ENCODE measurements at places on chromosomes 4 and X.

DNA sequence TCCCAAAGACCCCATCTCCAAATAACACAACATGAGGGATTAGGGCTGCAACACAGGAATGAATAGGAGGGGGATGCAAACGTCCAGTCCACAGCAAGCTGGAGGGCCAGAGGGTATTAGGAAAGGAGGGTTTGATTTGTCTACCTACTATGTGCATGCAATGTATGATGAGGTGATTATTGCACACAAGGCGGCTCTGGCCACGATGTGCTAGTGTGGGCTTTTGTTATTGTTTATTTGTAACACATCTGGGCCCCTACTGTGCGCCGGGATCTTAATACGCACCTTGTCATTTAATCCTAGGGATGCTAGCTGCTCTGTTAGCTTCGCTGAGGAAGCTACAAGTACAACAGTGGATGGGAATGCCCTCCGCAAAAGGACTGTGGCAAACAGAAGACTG, 19.5 kb downstream of the SH3KBP1 start:
- DNase-seq, result no peak

GRCh38 chr4:85909851-85910250, 434.9 kb downstream of the ARHGAP24 start:
- DNase-seq, result no peak

- no peak for DNase-seq
Observed at GRCh38 chrX:17605676-17606075, 131.6 kb upstream of the SCML1 start.

DNA sequence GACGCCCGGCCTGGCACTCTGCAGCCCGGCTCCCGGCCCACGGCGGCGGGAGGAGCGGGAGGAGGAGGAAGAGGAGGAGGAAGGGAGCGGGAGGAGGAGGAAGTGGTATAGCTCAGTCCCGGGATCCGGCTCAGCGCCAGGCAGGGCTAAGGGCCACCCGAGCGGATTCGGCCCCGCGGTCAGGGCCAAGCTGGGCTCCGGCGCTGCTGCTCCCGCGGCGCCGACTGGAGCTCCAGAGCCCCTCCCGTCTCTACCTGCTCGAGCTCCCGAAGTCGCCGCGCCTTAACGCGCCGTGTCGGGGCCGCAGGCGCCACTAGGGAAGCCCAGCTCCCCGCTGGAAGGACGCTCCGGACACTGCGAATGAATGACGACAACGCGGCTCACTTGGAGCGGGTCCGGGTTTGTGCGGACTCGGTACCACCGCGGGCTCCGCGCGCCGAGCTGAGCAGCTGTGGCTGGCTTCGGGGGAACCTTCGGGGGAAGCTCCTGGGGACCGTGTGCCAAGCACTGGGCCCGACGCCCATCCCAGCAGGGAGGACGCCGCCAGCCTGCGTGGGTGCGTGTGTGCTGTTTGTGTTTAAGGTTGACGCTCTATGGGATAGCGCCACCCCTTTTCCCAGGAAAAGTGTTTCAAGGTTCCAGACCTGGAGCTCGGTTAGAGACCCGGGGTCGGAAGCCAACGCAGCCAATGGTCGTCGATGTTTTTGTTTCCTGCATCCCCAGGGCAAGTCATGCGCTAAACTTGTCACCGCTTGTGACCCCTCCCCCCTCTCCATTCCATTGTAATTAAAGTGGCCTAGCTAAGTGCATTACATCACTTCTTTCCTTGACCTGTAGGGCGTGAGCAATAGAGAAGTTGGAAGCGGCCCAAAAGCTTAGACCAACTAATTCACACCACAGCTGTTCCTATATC, at the start of gene TBC1D9:
Gene TBC1D9 (minus strand): TSS at position 67 of the 913 bp plus-strand sequence. CDS start 340 bp downstream, outside the sequence.
- DNase-seq, result peak; percentile 3

DNA sequence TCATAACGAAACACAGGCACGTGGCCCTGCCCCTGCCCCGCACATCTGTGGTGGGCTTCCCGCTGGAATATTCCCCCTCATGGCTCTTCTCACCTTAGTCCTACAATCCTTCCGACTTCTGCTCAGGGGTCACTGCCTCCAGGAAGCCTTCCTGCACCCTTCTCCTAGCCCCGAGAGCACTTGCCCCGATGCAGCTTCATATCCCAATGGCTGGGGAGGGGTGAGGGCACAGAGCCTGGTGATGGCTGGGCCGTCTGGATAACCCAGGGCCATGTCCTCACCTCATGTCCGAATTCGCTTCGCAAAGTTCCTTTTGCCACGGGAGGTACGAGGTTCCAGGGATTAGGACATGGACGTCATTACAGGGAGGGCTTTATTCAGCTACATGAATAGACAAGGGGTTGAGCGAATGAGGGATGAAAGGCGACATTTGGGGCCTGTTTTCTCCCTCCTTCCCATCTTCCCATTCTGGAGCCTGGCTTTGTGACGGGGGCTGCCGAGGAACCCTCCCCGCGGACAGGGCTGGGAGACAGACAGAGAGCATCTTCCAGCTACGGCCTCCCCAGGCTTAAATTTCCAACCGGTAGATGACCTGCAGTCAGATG, 35.5 kb upstream of the HMX1 start:
- no peak for DNase-seq

GRCh38 chr4:98352940-98353339, 91.8 kb downstream of the RAP1GDS1 start:
- no peak for DNase-seq

DNA sequence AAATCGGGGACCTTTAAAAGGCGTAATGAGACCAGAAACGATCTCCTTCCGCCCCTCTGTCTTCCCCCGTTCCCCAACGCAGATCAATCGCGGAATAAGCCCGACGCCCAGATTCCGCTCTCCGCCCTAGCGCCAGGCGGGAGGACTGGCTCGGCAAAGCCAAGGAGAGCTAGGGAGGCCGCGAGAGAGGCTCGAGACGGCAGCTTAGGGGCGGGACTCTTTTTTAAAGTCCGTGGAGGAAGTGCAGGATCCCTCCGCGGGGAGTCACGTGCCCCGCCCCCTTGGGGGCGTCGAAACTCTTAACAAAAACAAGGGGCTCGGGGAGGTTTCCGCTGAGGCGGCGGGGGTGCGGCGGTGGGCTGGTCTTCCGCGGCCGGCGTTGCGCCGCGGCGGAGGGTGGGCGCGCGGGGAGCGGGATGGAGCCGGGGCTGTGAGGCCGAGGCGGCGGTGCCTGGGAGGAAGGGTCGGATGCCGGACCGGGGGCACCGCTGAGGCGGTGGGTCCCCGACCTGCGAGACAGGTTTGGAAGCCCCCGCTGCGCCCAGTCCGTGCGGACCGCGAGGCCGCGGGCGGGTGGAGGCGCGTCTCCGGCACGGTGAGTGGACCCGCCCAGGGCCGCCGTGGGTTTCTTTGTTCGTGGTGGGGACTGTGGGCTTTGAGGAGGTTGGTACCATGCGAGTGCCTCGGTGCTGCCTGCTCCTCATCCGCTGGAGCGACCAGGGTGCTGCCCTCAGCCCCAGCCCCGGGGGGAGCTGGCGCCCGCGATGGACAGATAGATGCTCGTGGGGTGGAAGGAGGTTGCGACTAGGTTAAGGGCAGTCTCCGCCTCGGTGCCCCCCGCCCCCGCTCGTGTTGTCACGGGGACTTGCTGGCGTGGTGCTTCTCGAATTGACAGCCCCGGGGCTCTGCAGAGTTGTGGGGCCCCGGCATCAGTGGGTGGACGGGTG, at the start of gene CCNG2:
Gene CCNG2 (plus strand): TSS at position 296 of the 947 bp plus-strand sequence. CDS start 1,326 bp downstream, outside the sequence.
- DNase-seq, result peak; percentile 61

DNA sequence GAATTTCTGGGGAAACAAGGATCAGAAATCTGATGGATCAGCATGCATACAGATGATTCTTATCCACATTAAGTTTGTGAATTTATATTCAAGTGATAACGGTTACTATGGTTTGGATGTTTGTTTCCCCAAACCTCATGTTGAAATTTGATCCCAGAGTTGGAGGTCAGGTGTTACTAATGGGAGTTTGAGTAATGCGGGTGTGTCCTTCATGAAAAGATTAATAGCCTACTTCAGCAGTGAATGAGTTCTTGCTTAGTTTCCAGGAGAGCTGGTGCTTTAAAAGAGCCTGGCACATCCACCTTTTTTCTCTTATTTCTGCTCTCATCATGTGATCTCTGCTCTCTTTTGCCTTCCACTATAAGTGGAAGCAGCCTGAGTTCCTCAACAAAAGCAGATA, 712.4 kb downstream of the IL1RAPL1 start:
- no peak for DNase-seq

DNA sequence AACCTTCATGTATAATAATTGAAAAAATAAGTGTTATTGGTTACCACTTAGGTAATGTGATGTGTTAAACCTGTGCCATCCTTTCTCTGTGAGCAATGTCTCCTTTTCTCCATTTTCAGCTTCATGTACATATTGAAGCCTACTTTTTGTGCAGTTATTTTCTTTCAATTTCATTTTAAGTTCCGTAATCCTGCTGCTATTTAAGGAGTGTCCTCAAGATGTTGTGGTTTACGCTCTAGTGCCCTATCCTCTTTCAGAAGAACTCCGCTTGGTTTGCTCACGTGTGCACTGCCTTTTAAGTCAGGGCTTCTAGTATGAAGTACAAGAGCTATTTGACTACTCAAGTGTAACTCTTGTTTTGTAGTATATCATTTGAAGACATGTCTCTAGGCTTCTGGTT, 2253.2 kb upstream of the TENM3 start:
- DNase-seq, result no peak

- no peak for DNase-seq
Observed at GRCh38 chr4:57710053-57710452, 599.9 kb upstream of the IGFBP7 start.

DNA sequence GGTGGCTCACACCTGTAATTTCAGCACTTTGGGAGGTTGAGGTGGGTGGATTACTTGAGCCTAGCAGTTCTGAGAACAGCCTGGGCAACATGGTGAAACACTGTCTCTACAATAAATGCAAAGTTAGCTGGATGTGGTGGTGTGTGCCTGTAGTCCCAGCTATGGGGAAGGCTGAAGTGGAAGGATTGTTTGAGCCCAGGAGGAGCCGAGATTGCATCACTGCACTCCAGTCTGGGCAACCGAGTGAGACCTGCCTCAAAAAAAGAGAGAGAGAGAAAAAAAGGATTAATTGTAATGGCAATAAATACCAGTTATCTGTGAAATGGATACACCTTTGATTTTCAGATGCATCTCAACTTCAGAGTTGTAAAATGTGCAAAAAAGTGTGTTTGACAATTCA, 58.8 kb downstream of the SPRY1 start:
- no peak for DNase-seq

Measured in activated CD4-positive, CD25-positive, alpha-beta regulatory T cell (primary cell).